ENCODE measurements at places on chromosomes 2 and 18. TPM values are rescaled to one million over a fixed set of nuclear protein-coding genes. Genes with fewer than 3 reads are reported as not detected.
A peak's percentile ranks its signal among the peaks of the same experiment; 100 is the strongest.

TANC1 gene
- total RNA-seq: 13.3 TPM

IL18R1 gene
- not detected for total RNA-seq

COBLL1 gene
- 0.89 TPM for total RNA-seq

TMEM37 gene
- 0.56 TPM for total RNA-seq

DOK1 gene
- total RNA-seq: 21.9 TPM

HRH4 gene
- total RNA-seq: 0.16 TPM

ANKRD62 gene
- not detected for total RNA-seq

METTL4 gene
- 10.8 TPM for total RNA-seq

FMNL2 gene
- 11.1 TPM for total RNA-seq

VWC2L gene
- not detected for total RNA-seq

RUFY4 gene
- total RNA-seq: not detected

LRPPRC gene
- total RNA-seq: 105 TPM

TNFAIP6 gene
- 0.84 TPM for total RNA-seq

TRABD2A gene
- 20.9 TPM for total RNA-seq

RRM2 gene
- 33.2 TPM for total RNA-seq

LRRC30 gene
- not detected for total RNA-seq

NCKAP5 gene
- total RNA-seq: not detected

GRCh38 chr2:40213619-40214018 lies 238.3 kb downstream of the SLC8A1 start:
- no peak for DNase-seq

DNA sequence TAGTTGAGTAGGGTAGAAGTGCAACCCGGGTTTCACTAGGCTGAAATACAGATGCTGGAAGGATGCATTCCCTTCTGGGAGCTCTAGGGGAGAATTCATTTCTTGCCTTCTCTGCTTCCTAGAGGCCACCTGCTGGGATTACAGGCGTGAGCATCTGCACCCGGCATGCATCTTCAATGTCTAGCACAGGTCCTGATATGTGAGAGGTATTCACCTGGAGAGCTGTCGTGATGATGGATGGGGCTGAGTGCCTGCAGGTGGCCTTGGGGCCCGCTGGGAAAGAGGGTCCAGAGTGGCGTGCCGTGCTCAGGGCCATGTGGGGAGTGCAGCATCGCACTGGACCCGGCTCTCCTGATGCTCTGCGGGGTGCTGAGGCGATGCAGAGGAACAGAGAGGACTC lies 6.6 kb upstream of the NTSR2 start:
- DNase-seq: no peak

- no peak for DNase-seq
These were observed 123.5 kb downstream of the GLI2 start for GRCh38 chr2:120859128-120859527.

DNA sequence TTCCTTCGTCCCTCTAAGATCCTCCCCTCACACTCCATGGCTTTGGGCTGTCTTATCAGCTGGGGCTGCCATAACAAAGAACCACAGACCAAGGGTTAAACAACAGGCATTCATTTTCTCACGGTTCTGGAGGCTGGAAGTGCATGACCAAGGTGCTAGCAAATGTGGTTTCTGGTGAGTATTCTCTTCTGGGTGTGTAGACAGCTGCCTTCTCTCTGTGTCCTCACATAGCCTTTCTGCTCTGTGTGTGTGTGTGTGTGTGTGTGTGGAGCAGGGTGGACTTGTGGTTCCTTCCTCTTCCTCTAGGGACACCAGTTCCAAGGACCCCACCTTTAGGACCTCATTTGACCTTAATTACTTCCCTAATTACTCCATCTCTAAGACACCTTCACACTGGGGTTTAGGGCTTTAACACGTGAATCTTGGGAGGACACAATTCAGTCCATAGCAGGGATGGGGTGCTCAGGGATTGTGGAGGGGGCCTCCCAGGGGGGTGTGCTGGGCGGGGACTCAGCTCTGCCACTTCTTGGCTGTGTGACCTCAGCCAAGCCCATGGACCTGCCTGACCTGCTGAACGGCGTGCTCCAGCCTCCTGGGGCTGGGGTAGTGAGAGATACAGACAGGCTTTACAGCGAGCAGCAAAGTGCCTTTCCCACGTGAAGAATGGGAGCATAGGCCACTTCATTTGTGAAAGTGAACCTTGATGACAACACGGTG lies 38.0 kb downstream of the ACKR3 start:
- peak; percentile 8 for DNase-seq

GRCh38 chr2:182049372-182050148 lies 63.9 kb downstream of the PPP1R1C start:
- no peak for DNase-seq

DNA sequence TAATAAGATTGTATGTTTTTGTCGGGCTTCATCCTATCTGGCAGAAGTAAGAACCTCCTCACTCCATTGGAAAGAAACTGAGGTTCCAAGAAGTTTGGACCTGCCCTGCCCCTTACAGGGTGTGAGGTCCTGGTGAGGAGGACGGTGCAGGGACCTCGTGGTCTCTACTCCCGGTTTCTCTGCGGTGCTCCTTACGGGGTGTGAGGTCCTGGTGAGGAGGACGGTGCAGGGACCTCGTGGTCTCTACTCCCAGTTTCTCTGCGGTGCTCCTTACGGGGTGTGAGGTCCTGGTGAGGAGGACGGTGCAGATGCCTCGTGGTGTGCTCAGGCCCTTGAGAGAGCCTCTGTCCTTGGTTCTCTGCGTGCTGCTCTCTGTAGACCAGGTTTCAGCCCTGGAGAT lies 5.2 kb downstream of the CTDP1 start:
- no peak for DNase-seq

GRCh38 chr2:161283926-161284325 lies 24.3 kb upstream of the PSMD14 start:
- DNase-seq: no peak

DNA sequence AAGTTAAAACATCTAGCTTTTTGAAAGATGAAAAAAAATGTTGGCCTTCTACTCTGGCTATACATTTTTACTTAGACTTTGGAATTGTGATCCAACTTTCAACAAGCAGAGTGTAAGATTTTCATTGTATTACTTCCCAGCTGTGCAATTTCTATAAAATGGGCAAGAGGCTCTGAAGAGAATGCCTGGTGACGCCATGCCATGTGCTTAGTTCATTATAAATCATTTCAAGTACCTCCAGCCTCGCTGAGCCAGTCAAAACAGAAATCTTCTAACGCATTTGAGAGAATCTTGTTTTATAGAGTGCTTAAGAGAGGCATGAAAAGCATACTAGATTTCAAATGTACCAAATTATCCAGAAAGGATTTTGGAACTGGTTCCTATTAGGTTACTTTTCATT lies 10.1 kb upstream of the STK17B start:
- no peak for DNase-seq

GRCh38 chr2:230902180-230902899 lies 22.7 kb downstream of the GPR55 start:
- DNase-seq: peak; percentile 46

DNA sequence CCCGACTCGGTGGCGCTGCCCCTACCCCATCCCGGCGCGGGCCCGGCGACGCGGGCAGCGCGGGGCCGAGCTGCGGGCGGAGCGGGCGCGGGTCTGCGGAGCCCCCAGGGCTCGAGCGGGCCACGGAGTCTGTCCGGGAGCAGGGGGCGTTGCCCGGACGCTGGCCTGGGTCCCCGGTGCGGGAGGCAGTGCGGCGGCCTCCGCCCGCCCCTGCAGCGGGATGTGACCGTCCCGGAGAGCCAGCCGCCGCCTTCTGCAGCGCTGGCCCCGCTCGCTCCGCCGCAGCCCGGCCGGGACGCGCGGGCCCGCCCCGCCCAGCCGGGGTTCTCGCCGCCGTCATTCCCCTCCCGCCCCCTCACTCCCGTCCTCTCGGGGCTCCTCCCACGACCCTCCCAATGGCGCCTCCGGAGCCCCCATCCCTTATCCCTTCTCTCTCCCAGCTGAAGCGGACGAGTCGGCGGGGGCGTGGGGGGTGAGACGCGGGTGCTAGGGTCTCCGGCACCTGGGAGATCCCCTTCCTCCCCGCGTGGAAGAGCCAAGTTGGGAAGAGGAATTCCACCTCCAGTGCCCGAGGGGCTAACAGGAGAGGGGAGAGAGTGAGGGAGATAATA lies at the start of gene FNDC4:
Gene FNDC4 (minus strand): TSS at position 257 of the 611 bp plus-strand sequence. CDS start 521 bp downstream, outside the sequence.
- peak; percentile 36 for DNase-seq

- no peak for DNase-seq
These were observed 24.8 kb downstream of the FMNL2 start for GRCh38 chr2:152359573-152360363.

DNA sequence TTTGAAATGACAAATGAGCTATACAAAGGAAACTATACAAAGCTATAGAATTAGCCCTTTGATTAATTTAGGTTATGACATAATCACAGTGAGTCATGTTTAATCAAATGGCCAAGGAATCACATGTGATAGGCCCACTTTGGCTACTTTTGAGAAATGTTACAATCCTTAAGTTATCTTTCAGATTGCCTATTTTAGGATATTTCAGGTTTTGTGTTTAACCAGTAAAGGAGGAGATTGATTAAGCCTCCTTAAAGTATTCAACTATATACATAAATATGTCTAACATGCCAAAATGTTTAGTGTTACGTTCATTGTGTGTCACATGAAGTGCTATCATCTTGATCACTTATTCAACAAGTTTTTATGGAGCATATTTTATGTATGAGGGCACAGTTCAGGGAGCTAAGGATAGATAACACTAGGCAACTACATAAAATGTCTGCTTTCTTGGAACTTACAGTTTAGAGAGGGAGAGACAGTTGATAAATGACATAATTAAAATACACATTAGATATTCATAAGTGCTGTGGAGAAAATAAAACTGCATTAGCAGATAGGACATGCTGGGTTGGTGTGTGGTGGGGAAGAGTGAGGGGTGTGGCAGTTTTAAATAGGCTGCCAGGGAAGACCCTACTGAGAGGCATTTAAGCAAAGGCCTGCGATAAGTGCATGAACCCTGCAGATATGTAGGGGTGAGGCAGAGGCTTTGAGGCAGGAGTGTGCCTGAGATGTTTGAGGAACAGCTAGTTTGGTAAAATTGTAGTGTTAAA lies 77.2 kb downstream of the LTBP1 start:
- DNase-seq: no peak

GRCh38 chr2:77862120-77862519 lies 339.9 kb upstream of the LRRTM4 start:
- DNase-seq: no peak

DNA sequence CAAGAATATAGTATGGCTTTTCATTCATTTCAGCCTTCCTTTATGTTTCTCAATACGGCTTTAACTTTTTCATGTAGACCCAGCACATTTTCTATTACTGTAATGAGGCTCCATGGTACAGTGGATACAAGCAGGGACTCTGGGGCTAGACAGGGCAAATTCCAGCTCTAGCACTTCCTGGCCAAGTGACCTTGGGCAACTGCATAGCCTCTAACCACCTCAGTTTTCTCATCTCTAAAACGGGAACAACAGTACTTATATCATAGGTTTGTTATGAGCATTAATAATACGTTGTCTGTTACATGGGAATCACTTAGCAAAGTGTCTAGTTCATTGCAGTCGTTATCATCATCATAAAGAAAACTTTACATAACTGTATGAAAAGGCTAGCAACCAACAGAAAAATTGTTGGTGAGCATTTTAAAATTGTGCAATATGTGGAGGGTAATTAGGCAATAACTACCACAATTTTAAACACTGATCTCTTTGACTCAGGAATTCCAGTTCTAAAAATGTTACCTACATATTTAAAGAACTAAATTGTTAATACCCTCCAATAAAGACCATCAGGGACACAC lies 13.7 kb upstream of the RMDN2 start:
- DNase-seq: no peak

DNA sequence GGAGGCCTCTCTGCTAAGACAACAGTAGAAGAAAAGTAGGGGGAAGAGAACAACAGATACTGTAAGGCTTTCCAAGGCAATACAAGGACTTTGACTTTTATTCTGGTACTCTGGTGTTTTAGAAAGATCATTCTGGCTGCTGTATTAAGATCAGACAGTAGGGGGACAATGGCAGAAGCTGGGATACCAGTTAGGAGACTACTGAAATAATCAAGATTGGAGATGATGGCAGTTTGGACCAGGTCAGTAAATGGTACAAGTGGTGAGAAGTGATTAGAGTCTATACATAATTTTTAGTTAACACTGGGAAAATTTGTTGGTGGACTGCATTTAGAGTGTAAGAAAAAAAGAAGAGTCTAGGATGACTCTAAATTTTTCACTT lies 139.7 kb downstream of the ROCK1 start:
- no peak for DNase-seq

DNA sequence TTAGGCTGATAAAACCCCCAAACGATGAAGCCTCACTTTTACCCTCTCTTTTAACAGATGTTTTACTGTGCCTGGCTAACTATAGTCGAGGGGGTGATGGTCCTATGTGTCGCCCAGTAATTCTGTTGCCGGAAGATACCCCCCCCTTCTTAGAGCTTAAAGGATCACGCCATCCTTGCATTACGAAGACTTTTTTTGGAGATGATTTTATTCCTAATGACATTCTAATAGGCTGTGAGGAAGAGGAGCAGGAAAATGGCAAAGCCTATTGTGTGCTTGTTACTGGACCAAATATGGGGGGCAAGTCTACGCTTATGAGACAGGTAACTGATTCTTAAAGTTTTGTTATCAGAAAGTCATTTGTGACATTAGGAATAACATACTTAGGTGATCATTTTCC lies 20.4 kb downstream of the MSH6 start:
- no peak for DNase-seq

- no peak for DNase-seq
These were observed 81.5 kb upstream of the GPC1 start for GRCh38 chr2:240353944-240354343.

DNA sequence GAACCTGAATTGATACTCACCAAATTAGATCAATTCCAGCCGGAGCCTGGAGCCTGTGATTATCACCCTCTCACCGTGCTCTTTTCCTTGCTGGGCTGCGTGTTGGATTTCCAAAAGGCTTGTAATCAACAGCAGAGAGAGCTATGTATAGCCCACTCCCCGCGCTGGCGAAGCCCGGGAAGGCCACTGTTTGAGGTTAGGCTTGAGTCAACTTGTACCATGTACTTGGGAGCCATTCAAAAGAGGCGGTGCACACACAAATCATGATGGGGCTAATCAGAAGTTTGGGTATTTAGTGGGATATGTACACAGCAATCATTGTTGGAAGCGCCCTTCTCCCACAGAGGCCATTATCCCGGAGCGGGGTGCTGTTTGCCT lies 151.6 kb downstream of the GLI2 start:
- DNase-seq: no peak

DNA sequence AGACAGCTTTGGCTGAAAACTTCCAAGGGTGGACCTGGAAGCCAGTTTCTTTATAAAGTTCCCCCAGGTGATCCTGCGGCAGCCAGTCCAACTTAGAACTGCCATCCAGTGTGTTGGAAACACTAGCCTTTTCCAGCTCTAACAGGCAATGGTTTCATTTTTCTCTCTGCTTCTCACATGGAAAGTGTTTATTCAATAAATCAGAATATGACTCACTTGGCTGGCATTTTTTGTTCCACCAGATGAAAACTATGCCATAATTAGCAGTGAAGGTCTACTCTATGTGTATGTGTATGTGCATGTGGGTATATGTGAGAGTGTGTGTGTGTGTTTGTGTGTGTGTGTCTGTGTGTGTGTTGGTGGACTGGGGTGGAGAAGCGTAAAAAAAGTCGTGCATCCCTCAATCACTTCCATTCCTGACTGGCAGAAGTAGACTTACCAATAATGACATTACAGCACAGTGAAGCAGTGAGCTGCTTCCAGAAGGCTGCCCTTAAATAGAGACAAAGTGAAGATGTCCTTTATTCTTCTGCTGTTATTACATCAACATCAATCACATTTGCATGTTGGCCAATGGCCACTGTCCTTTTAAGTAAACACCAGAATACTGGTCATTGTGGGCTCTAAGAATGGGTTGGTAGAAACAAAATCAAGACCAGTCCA lies 90.9 kb upstream of the SETBP1 start:
- no peak for DNase-seq
